ENCODE measurements at places on chromosomes 13 and 19. TPM values are rescaled to one million over a fixed set of nuclear protein-coding genes. Genes with fewer than 3 reads are reported as not detected.

- DNase-seq: no peak
Observed at GRCh38 chr19:45323671-45324081, 1.0 kb upstream of the CKM start.

FGF21 gene
- polyA plus RNA-seq: not detected

DNA sequence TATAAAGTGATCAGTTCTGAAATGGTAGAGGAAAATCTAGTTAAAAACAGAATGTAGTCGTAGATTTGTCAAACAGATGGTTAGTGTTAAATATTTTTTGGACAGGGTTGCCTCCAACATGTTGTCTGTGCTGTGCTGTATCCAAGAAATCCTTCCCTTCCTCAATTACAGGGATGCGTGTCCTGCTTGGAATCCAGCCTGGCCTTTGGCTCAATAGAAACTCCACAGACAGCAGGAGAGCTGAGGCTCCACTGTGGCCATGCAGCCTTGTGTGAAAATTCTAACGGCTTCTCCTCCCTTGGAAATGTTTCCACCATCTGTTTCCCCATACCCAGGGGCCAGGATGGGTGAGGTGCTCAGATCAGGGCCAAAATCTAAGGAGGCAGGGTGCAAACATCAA, 67.7 kb upstream of the USP29 start:
- DNase-seq: no peak

- no peak for DNase-seq
Observed at GRCh38 chr13:89603187-89603586, 1744.3 kb upstream of the MIR17HG start.

DNA sequence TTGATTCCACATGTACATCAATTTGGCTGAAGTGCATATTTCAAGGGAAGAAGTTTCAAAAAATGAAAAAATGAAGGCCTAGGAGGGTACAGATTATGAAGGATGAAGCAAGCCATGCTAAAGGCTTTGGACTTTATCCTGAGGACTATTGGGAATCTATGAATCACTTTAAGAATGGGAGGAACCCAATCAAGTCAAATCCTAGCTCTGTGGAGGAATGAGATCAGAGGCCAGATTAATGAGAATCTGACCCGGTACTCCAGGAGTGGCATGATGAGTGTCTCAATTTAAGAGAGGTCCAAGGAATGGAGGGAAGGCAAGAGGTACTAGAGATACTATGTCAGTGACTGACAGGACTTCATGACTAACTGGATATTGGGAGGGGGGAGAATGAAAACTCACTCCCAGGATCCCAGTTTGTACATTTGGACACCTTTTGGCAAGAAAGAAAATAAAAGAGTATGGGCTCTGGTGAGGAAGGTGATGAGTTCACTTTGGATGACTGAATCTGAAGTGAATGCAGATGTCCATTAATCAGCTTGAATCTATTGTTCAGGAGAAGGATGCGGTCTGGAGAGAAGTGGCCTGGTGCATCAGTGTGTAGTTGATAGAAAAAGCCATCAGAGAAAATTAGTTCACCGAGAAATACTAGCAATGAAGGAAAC, 349.0 kb downstream of the EFNB2 start:
- no peak for DNase-seq

KLK12 gene
- not detected for polyA plus RNA-seq

- peak; percentile 98 for DNase-seq
Observed at GRCh38 chr19:35628565-35629331, at the start of gene RBM42. TSS of gene RBM42 (plus strand) at chr19:35629036. CDS start at chr19:35629154, 118 bp downstream.

DNA sequence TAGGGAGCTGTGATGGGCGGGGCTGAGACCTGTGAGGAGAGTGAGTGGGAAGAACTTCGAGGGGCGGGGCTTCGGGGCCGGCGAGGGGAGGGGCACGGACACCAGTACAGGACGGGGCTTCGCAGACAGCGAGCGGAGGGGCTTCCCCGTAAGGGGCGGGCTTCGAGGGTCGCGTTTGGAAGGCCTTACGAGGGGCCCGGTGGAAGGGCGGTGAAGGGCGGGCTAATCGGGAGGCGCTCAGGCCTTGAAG, 4.1 kb upstream of the EMP3 start:
- DNase-seq: peak; percentile 96

GRCh38 chr19:12163826-12164225, 930 bp downstream of the ZNF136 start:
- DNase-seq: no peak

DNA sequence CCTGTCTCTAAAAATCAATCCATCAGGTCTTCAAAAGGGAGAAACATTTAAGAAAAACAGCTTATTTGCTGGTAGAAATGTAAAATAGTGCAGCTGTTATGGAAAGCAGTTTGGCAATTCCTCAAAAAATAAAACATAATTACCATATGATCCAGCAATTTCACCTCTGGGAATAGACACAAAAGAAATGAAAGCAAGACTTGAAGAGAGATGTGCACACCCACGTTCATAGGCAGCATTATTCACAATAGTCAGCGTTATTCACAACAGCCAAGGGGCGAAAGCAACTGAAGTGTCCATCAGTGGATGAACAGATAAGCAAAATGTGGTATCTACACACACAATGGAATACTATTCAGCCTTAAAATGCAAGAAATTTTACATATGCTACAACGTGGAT, 45.1 kb upstream of the DOCK9 start:
- no peak for DNase-seq

GRCh38 chr19:40542202-40542859, 34.3 kb upstream of the SHKBP1 start:
- no peak for DNase-seq

POSTN gene
- polyA plus RNA-seq: not detected

DNA sequence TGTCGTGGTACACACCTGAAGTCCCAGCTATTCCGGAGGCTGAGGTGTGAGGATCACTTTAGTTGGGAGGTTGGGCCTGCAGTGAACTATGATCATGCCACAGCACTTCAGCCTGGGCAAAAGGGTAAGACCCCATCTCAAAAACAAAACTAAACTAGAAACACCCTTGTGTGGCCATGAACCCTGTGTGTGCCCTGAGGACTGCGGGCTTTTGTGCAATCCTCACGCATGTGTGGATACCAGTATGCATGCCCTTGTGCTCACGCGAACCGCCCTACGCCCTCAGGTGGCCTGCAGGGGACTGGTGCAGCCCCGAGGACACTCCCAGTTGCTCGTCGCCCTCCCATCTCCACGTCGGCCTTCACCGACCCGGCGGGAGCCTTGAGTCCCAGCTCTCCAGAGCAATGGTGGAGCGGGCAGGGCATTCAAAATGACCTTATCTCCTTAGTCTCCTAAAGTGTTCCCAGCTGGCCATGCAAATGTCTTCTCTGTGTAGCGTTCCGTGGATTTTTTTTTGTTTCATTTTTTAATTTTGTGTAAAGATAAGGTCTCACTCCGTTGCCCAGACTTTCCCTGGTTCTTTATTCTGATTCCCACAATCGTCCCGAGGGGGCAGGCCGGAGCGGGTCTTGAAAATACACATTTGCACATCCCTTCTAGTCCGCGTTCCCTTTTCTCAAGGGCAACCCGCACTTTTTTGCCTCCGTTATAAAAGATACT, 868 bp upstream of the EGLN2 start:
- DNase-seq: peak; percentile 79

DNA sequence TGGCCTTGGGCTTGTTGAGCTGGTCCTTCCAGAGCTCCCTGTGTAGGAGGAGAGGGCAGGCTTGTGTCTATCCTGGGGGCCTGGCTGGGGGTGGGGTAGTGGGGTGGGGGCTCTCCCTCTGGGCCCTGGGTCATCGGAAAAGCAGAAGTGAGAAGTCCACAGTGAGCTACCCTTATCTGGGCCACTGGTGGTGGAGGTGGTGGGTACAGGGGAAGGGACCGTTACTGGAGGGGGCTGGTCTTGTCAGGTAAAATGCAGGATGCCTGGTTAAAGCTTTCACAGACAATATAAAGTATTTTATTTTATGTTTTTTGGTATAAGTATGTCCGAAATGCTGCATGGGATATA, 342 bp upstream of the SIGLEC10 start:
- no peak for DNase-seq

- peak; percentile 35 for DNase-seq
Observed at GRCh38 chr19:8571006-8571411, 6.2 kb downstream of the MYO1F start.

SOHLH2 gene
- not detected for polyA plus RNA-seq

USHBP1 gene
- 0.03 TPM for polyA plus RNA-seq

- no peak for DNase-seq
Observed at GRCh38 chr19:43751466-43752220, 3.1 kb downstream of the SMG9 start.

PLK5 gene
- not detected for polyA plus RNA-seq

- DNase-seq: no peak
Observed at GRCh38 chr13:111902726-111903125, 164.2 kb upstream of the SOX1 start.

- no peak for DNase-seq
Observed at GRCh38 chr19:38101723-38102122, 122.3 kb downstream of the DPF1 start.

GRCh38 chr19:48735031-48735615, 5.3 kb downstream of the RASIP1 start:
- DNase-seq: peak; percentile 17

ZNF135 gene
- polyA plus RNA-seq: 9.2 TPM

DNA sequence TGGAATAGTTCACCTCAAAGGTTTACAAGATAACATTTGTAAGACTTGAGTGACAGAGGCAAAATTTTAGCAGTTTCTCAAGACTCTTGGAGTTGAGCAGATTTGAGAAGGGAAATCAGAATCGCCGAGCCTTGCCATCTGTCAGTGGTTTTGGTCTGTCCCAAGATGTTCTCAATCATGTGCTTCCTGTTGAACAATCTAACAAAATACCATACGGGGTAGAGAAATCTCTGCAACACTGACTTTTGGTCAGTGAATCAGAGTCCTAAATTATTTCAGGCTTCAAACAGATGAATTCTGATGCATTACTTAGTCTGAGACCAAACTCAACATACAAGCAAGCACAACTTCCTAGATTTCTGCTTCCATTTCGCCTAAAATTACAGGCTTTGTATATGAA, 3.8 kb downstream of the KCTD12 start:
- no peak for DNase-seq

PDX1 gene
- not detected for polyA plus RNA-seq

ZNF536 gene
- polyA plus RNA-seq: not detected

DNA sequence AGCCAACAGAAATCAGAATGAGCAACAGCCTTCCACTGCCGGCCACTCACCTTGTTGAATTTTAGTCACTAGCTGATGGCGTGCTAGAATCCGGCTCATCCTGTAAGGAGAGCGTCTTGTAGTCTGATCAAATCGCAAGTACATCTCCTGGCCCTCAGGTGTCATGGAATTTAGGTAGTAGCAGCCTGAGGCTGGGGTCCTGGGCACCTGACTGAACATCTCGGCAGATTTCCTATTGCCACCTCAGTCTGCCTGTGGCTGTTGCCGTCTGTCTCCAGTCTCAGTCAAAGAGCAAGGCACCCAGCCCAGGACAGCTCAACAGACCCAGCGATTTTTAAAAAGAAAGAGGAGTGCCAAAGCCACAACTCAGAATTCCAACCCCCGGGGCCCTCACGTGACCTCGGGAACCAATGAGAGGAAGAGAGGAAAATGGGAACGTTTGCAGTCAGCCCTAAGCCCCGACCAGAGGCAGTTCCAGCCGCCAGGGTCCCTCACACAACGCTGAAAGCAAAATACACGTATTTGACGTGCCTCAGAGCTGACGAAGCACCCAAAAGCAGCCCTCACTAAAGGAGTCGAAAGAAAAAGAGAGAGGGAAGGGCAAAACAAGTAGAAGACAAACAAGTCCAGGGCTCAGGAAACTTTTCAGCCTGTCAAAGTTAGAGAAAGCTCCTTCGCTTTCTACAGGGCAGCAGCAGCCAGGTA, at the start of gene STARD13:
Gene STARD13, minus strand, starts transcription at position 336 of the 705 bp plus-strand sequence. Its CDS starts 117 bp downstream, at position 219.
- DNase-seq: peak; percentile 28

DNA sequence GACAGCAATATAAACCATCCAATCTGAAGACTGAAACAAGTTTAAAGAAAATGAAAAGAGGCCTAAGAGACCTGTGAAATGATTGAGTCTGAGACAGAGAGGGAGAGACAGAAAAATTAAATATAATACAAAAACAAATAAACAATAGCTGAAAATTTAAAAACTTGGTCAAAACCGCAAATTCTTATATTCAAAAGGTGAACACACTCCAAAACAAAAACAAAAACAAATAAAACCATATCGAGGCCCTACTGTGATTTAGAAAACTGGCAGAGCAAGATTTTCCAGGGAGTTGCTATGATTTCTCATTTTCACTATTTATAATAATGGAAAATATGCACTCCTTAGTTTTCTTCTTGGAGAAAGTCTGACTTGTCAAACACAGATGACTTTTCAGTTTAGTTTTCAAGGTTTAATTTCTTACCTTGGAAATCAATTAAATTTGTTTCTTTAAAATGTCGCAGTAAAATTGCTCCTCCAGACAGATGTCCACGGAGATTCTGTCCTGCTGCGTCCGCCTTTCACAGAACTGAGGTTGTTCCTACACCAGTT, 1420.3 kb downstream of the UQCRFS1 start:
- DNase-seq: no peak

DNA sequence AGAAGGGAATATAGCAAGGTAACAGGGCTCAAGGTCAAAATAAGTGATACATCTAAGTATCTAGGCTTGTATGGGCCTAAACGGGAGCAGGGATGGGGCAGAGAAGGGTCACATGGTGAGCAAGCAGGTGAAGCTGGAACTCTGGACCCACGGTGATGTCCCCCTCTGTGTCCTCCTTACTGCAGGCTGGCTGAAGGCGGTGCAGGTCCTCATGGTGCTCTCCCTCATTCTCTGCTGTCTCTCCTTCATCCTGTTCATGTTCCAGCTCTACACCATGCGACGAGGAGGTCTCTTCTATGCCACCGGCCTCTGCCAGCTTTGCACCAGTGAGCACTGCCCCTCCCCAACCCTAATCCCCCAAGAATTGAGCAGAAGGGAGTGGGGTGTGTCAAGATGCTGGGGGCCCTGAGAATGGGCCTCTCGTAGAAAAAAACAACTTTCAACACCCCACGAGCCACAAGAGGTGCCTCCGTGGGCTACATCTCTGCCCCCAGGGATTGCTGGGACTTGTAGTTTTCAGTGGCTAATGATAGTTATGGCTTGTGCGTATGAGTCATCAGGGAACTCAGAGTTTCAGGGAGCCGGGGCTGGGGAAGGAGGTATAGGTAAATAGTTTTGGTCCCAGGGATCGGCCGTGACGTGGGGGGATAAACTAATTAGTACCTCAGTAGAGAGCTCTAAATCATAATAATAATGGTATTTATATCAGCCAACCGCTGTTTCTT, 4.0 kb downstream of the EMP3 start:
- peak; percentile 62 for DNase-seq

GRCh38 chr13:39148513-39148961, 110.3 kb downstream of the NHLRC3 start:
- no peak for DNase-seq

KLK14 gene
- 1.5 TPM for polyA plus RNA-seq

ZNF836 gene
- polyA plus RNA-seq: 8.1 TPM

CDC42EP5 gene
- not detected for polyA plus RNA-seq

DNA sequence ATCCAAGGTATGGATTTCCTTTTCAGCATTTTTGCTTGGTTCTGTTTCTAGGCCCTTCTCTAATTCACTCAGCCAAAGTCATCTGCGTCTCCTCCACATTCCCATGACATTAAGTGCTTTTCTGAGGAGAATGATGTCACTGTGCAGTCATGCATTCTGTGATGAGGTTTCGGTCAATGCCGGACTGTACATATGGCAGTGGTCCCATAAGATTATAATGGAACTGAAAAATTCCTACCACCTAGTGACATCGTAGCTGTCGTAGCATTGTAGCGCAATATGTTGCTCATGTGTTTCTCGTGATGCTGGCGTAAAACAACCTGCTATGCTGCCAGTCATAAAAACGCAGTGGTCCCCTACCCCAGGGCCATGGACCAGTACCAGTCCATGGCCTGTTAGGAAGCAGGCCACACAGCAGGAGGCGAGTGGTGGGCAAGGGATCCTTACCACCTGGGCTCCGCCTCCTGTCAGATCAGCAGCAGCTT, 63.4 kb upstream of the TNFRSF19 start:
- no peak for DNase-seq
